ENCODE measurements at places on chromosomes 3 and 15. TPM values are rescaled to one million over a fixed set of nuclear protein-coding genes. Genes with fewer than 3 reads are reported as not detected.

The EPHB1 gene
- total RNA-seq: 2.2 TPM

- H3K27me3 ChIP-seq: no peaks in the 10 kb centered on the region
- no peak for DNase-seq
- H3K27ac ChIP-seq: no peak overlapping the region
- peaks cover 18% of the 10 kb centered on the region for H3K4me1 ChIP-seq
- no peaks in the 10 kb centered on the region for H3K36me3 ChIP-seq
These were observed 472 bp downstream of the BSN start for GRCh38 chr3:49554633-49555265.

DNA sequence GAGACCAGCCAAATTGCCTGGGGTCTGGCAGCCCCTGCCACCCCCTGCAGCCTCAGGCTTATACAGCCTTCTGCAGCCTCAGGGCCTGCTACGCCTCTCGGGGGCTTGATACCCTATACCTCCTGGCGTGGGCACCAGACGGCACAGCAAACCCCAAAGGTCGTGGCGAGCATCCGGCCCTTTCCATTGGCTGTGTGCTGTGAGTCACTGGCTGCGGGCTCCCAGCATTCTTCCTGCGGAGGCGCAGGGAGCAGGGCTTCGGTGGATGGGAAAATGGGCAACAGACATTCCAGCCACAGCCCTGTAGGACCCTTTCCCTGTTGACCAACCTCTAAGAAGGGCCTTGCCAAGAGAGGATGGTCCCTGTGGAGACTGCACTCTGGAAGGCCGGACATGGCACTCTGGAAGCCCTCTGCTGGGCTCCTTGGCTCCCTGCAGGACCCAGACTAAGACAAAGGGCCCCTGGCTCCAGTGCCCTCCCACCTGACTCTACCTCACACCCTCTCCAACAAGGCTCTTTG, 59.6 kb downstream of the ITGA11 start:
- no peaks in the 10 kb centered on the region for H3K27me3 ChIP-seq
- peaks cover 12% of the 10 kb centered on the region for H3K4me1 ChIP-seq
- peak; percentile 76 for DNase-seq
- H3K4me3 ChIP-seq: no peak overlapping the region
- H3K36me3 ChIP-seq: no peaks in the 10 kb centered on the region
- no peak overlapping the region for H3K27ac ChIP-seq

DNA sequence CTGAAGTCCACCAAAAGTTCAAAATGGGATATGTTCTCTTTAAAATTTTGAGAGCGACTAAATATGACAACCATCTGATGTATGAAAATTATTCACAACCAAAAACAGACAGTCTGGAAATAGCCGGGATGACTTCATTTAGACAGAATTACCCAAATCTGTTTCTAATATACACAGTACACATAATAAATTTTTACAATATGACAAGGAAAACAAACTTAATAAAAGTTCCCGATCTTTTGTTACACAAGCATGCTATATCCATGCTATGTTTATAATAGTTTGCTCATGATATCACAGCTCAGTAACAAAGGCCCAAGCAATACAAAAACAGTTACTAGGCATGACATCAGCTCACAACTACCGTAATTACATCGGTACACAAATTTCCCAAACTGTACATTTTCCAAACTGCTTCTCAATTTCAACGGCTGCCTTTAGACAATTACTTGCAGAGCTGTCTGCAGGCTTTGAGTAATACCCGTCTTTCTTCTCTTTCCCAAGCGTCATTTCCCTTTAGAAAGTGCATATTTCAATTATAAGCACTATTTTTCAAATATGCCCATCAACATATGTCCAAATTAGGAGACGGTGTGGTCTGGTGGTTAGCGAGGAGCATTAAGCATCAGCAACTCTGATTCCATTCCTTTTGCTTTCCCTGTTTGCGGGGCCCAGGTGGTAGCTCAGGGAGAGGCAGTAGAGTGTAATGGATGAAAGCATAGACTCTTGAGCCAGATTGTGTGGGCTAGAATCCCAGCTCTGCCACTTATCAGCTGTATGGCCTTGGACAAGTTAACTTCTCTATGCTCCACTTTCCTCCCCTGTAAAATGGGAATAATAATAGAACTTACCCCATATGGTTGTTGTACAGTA, 481.2 kb downstream of the FOXP1 start:
- peak overlapping the region; percentile 34 for H3K27ac ChIP-seq
- H3K36me3 ChIP-seq: no peaks in the 10 kb centered on the region
- no peaks in the 10 kb centered on the region for H3K27me3 ChIP-seq
- peaks cover 60% of the 10 kb centered on the region for H3K4me1 ChIP-seq

The CHRFAM7A gene
- not detected for total RNA-seq

The GOLGA6L4 gene
- total RNA-seq: 5.9 TPM

The MEX3B gene
- total RNA-seq: 5.2 TPM

The DLL4 gene
- 20.9 TPM for total RNA-seq

GRCh38 chr3:152959307-152959706, 124.4 kb downstream of the P2RY1 start:
- no peaks in the 10 kb centered on the region for H3K27me3 ChIP-seq
- H3K36me3 ChIP-seq: no peaks in the 10 kb centered on the region
- no peak overlapping the region for H3K4me3 ChIP-seq
- no peak overlapping the region for H3K27ac ChIP-seq
- DNase-seq: no peak
- no peaks in the 10 kb centered on the region for H3K4me1 ChIP-seq

GRCh38 chr3:49104427-49105291, at the start of gene QARS1:
TSS of gene QARS1 (minus strand) at chr3:49104757. CDS start at chr3:49104733, 24 bp downstream.
- no peaks in the 10 kb centered on the region for H3K27me3 ChIP-seq
- no peaks in the 10 kb centered on the region for H3K36me3 ChIP-seq
- H3K4me1 ChIP-seq: peaks cover 18% of the 10 kb centered on the region
- DNase-seq: peak; percentile 96
- peak within 1 kb of the TSS; percentile 98 for H3K4me3 ChIP-seq

GRCh38 chr15:90988296-90988695, 6.0 kb downstream of the PRC1 start:
- no peaks in the 10 kb centered on the region for H3K27me3 ChIP-seq
- H3K4me3 ChIP-seq: no peak overlapping the region
- no peaks in the 10 kb centered on the region for H3K36me3 ChIP-seq
- no peak overlapping the region for H3K27ac ChIP-seq

DNA sequence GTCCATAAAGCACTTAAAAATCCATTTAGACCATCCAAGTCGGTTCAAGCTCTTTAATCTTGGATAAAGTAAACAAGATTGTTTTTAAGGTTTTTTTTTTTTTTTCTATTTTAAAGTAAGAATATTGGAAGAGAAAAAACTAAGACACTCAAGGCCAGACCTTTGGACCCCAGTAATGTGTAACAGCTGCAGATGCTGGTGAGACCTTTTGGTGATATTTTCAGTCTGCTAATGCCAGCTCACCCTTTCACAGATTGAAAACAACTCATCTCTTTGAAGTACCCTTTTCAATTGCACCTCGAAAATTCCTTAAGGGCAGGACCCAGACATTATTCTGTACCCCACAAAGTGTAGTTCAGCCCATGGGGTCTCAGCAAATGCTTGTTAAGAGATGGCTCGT, 260.7 kb upstream of the CTNNB1 start:
- H3K27me3 ChIP-seq: no peaks in the 10 kb centered on the region
- peaks cover 17% of the 10 kb centered on the region for H3K4me1 ChIP-seq
- H3K36me3 ChIP-seq: no peaks in the 10 kb centered on the region

The SLC2A2 gene
- not detected for total RNA-seq

- DNase-seq: no peak
- no peak overlapping the region for H3K4me3 ChIP-seq
- no peaks in the 10 kb centered on the region for H3K4me1 ChIP-seq
- no peaks in the 10 kb centered on the region for H3K27me3 ChIP-seq
These were observed 83.3 kb upstream of the MYO5C start for GRCh38 chr15:52378746-52379394.

The SPINK8 gene
- total RNA-seq: not detected

The ALDH1L1 gene
- 19.2 TPM for total RNA-seq

GRCh38 chr3:181512787-181513186, 198.9 kb upstream of the SOX2 start:
- H3K27me3 ChIP-seq: no peaks in the 10 kb centered on the region
- H3K4me1 ChIP-seq: no peaks in the 10 kb centered on the region
- H3K27ac ChIP-seq: no peak overlapping the region
- H3K36me3 ChIP-seq: no peaks in the 10 kb centered on the region
- DNase-seq: no peak

DNA sequence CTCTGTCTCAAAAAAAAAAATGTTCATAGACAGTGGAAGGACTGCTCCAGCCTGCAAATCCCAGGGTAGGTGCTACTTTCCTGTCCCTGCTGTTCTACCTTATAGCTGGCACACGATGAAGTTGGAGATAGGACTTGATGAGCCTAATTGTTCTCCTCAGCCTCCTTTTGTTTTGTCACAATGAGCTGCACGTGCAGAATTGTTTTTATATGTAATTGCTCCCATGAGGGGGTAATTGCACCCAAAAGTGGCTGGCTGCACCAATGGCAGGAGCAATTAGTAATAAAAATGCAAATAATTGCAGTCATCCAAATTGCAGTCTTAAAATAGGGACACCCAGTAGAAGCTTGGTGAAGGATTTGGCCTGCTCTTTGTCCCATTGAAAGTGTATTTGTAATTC, 63.0 kb upstream of the PFN2 start:
- no peak for DNase-seq
- H3K27ac ChIP-seq: no peak overlapping the region
- H3K4me1 ChIP-seq: no peaks in the 10 kb centered on the region
- no peaks in the 10 kb centered on the region for H3K36me3 ChIP-seq
- H3K27me3 ChIP-seq: no peaks in the 10 kb centered on the region

- peaks cover 37% of the 10 kb centered on the region for H3K36me3 ChIP-seq
- H3K27me3 ChIP-seq: no peaks in the 10 kb centered on the region
- H3K4me3 ChIP-seq: no peak overlapping the region
These were observed 33.1 kb downstream of the ZNF592 start for GRCh38 chr15:84781495-84781894.

DNA sequence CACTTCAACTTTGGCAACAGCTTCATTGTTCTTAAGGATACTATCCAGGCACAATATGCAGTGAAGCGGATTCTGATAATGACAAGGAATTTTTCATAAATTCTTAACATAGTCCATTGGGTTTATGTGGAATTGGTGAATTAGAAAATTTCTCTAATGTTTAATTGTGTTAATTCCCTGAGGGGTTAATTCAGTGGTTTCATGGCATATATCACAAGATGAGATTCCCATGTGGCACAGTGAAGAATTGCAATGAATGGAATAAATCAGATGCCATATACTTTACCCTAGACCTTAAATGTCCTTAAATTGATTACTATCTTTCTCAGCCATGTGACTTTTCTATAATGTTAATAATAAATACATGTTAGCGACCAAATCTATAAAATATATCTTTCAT, 1244.1 kb downstream of the ROBO2 start:
- H3K4me3 ChIP-seq: no peak overlapping the region
- H3K27me3 ChIP-seq: no peaks in the 10 kb centered on the region
- no peaks in the 10 kb centered on the region for H3K36me3 ChIP-seq
- no peak for DNase-seq
- H3K27ac ChIP-seq: no peak overlapping the region
- H3K4me1 ChIP-seq: no peaks in the 10 kb centered on the region
